Mesendoderm (in vitro differentiated cells): ENCODE measurements at places on chromosomes 11 and 22.
A peak's percentile ranks its signal among the peaks of the same experiment; 100 is the strongest.

DNA sequence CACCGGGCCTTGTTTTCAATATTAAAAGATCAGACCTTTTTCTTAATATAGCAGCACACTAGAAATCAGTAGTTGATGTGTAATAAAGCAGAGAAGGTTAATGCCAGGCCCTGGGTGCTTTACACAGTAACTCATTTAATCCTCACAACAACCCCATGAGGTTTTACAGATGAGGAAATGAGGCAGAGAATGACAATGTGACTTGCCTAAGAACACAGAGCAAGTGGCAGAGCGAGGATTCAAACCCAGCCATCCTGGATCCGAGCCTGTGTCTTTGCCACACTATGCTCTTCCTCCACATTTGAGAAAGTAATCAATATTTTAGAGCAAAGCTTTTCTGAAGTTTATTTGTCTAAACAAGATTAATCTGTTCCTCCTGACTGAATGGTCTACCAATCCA, 7.2 kb downstream of the JAML start:
- DNase-seq, result no peak

- peak; percentile 40 for DNase-seq
Observed at GRCh38 chr11:116107229-116107628, 603.0 kb upstream of the CADM1 start.

GRCh38 chr22:36335621-36336020, 52.1 kb downstream of the MYH9 start:
- DNase-seq, result no peak

GRCh38 chr11:111120696-111121302, 124.7 kb upstream of the POU2AF2 start:
- DNase-seq, result no peak
